ENCODE measurements at places on chromosomes 5 and 9. TPM values are rescaled to one million over a fixed set of nuclear protein-coding genes. Genes with fewer than 3 reads are reported as not detected.

DNA sequence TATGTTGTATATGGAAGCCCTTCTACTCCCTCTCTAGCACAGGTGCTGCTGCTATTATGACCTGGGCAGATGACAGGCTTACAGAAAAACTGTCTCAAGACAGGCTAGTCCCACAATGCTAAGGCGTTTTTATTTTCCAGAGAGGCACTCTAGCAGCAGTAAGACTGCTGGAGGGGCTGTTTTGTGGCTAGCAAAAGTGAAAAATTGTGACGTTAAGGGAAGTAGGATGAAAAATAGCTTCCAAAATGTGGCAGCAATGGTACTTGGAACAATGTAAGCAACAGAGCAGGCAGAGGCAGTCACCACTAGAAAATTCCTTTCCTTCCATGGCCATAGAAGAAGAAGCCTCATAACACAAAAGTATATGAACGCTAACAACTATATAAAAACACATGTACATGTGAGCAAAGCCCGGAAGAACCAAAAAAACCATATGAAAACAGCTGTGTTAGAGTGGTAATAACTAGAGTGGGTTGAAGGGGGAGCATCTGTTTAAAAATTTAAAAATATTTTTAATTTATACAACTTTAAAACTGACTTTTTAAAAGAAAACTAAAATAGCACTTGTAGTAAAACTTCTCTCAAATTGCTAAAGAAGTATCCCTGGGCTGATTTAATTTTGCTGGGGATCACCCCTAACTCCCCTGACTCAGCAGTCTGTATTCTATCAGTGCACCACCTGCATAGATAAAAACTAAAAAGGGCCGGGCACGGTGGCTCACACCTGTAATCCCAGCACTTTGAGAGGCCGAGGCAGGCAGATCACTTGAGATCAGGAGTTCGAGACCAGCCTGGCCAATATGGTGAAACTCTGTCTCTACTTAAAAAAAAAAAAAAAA, 30.6 kb downstream of the CLINT1 start:
- no peak overlapping the region for H3K27ac ChIP-seq
- no peak overlapping the region for H3K4me3 ChIP-seq
- H3K36me3 ChIP-seq: no peaks in the 10 kb centered on the region
- DNase-seq: no peak
- H3K4me1 ChIP-seq: no peaks in the 10 kb centered on the region
- no peaks in the 10 kb centered on the region for H3K27me3 ChIP-seq

GRCh38 chr9:124174433-124174832, 83.3 kb upstream of the NEK6 start:
- no peaks in the 10 kb centered on the region for H3K36me3 ChIP-seq
- H3K4me3 ChIP-seq: no peak overlapping the region
- H3K4me1 ChIP-seq: no peaks in the 10 kb centered on the region

GRCh38 chr9:76478226-76478625, 19.2 kb downstream of the GCNT1 start:
- H3K27ac ChIP-seq: no peak overlapping the region
- peaks cover 14% of the 10 kb centered on the region for H3K4me1 ChIP-seq
- DNase-seq: no peak
- H3K36me3 ChIP-seq: no peaks in the 10 kb centered on the region

GRCh38 chr5:179978792-179979191, 71.1 kb upstream of the TBC1D9B start:
- no peak overlapping the region for H3K4me3 ChIP-seq
- H3K27me3 ChIP-seq: no peaks in the 10 kb centered on the region
- H3K4me1 ChIP-seq: no peaks in the 10 kb centered on the region
- H3K27ac ChIP-seq: no peak overlapping the region
- H3K36me3 ChIP-seq: peaks cover 38% of the 10 kb centered on the region
- no peak for DNase-seq

GRCh38 chr9:113416149-113416721, 5.7 kb downstream of the C9orf43 start:
- H3K4me1 ChIP-seq: no peaks in the 10 kb centered on the region
- no peaks in the 10 kb centered on the region for H3K27me3 ChIP-seq
- H3K4me3 ChIP-seq: no peak overlapping the region
- no peak for DNase-seq
- H3K27ac ChIP-seq: no peak overlapping the region

DNA sequence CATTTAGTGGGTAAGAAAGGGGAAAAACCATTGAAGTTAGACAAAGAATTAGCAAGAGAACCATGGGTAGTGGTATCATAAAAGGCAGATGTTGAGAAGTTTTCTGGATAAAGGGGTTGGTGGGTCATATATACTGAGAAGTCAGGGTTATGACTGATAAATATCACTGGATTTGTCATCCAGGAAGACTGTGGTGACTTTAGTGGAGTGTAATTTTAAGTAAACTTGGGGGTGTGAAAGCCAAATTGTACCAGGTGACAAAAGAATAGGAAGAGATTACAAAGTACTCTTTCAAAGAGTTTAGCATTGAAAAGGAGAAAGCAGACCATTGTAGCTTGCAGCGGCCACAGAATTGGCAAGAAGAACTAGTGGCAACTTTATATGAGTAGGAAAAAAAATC, 315.2 kb upstream of the DMAC1 start:
- no peak overlapping the region for H3K27ac ChIP-seq
- peaks cover 6% of the 10 kb centered on the region for H3K4me1 ChIP-seq
- no peak overlapping the region for H3K4me3 ChIP-seq
- no peaks in the 10 kb centered on the region for H3K36me3 ChIP-seq

DNA sequence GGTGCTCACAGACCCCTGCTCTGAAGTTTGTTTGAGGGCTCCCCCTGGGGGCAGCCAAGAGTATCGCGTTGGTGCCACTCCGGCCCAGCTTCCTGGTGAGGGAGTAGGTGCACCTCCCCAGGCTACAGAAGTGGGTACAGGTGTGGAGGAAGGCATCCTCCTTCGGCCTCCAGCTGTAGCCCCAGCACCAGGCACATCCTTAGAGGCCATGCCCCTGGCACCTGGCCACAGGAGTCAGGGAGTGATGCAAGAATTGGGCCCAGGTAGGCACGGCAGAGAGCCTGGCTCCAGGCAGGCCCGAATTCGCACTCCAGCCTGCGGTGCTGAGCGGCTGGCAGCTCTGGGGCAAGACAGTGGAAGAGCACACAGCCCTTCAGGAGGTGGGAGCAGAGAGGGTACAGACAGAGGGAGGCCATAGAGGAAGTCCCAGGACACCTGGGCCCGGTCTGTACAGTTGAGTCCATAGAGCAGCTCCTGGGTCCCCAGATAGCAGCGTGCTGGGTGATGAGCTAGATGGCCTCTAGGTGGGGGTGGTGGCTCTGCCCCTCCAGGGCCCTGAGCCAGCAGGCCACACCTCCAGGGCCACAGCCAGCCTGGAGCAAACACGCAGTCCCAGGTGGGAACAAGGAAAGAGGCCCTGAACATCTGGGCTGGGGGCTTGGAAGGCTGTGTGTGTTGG, 2.4 kb downstream of the SAPCD2 start:
- no peaks in the 10 kb centered on the region for H3K36me3 ChIP-seq

- H3K27ac ChIP-seq: no peak overlapping the region
- no peaks in the 10 kb centered on the region for H3K36me3 ChIP-seq
- H3K27me3 ChIP-seq: no peaks in the 10 kb centered on the region
Measured at GRCh38 chr5:178324481-178325310, 92.1 kb upstream of the PHYKPL start.

- H3K4me1 ChIP-seq: no peaks in the 10 kb centered on the region
- no peaks in the 10 kb centered on the region for H3K36me3 ChIP-seq
- H3K4me3 ChIP-seq: no peak overlapping the region
Measured at GRCh38 chr9:30036558-30036957, 2347.9 kb upstream of the ACO1 start.

- DNase-seq: no peak
- peak overlapping the region; percentile 95 for H3K27ac ChIP-seq
- H3K27me3 ChIP-seq: no peaks in the 10 kb centered on the region
- H3K4me3 ChIP-seq: peak overlapping the region; percentile 67
Measured at GRCh38 chr5:107519900-107520354, 150.8 kb downstream of the EFNA5 start.

DNA sequence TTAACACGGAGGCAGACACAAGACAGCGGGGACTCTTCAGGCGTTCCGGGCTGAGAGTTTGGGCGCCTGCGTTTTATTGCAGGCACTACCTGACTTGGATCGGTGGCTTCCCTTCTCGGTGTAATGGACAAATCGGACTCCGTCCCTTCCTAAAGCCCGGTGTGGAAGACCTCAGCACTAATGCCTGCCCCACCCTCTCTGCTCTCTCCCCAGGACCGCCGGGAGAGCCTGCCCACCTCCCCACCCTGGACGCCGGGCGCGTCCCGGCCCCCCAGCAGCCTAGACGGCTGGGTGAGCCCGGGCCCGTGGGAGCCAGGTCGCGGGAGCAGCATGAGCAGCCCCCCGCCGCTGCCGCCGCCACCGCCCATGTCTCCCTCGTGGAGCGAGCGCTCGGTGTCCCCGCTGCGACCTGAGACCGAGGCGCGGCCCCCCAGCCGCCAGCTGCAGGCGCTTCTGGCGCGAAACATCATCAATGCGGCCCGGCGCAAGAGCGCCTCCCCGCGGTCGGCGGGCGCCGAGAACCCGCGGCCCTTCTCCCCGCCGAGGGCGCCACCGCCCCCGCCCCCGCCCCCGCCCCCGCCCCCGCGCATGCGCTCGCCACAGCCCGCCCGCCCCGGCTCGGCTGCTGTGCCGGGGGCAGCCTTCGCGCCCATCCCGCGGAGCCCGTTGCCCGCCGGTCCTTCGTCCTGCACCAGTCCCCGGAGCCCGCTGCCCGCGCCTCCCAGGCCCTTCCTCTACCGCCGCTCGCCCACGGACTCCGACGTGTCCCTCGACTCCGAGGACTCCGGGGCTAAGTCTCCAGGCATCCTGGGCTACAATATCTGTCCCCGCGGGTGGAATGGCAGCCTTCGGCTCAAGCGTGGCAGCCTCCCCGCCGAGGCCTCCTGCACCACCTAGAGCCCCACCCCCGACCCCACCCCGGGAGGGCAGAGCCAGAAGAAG, 4.6 kb upstream of the MYOZ3 start:
- no peaks in the 10 kb centered on the region for H3K36me3 ChIP-seq
- H3K4me3 ChIP-seq: peak overlapping the region; percentile 83
- peak; percentile 82 for DNase-seq

GRCh38 chr5:177132136-177133095, 1.2 kb upstream of the NSD1 start:
- H3K27me3 ChIP-seq: peaks cover 7% of the 10 kb centered on the region
- H3K27ac ChIP-seq: no peak overlapping the region
- H3K36me3 ChIP-seq: peaks cover 11% of the 10 kb centered on the region
- DNase-seq: peak; percentile 34
- H3K4me1 ChIP-seq: peaks cover 28% of the 10 kb centered on the region

GRCh38 chr5:83285661-83286398, 185.7 kb upstream of the VCAN start:
- no peaks in the 10 kb centered on the region for H3K36me3 ChIP-seq
- H3K27me3 ChIP-seq: no peaks in the 10 kb centered on the region
- no peak for DNase-seq
- no peak overlapping the region for H3K27ac ChIP-seq
- H3K4me1 ChIP-seq: peaks cover 12% of the 10 kb centered on the region
- H3K4me3 ChIP-seq: no peak overlapping the region

DNA sequence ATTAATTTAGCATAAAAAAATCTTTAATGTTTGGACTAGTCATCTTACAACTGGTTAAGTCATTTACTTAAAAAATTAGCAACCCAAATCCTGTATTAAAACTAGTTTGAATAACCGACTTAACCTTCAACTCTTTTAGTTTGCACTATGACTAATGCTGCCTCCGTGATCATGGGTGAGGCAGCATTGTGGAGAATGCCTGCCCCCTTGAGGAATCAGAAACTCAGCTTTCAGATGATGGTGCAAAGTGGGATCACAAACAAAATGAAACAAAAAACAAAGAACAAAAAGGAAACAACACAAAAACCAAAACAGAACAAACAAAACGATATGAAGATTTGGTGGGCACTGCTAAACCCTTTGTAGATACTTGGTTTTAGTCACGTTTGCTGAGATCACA, 127.0 kb upstream of the PALM2AKAP2 start:
- no peak for DNase-seq
- no peak overlapping the region for H3K4me3 ChIP-seq
- H3K27ac ChIP-seq: no peak overlapping the region
- no peaks in the 10 kb centered on the region for H3K4me1 ChIP-seq
- H3K36me3 ChIP-seq: no peaks in the 10 kb centered on the region

DNA sequence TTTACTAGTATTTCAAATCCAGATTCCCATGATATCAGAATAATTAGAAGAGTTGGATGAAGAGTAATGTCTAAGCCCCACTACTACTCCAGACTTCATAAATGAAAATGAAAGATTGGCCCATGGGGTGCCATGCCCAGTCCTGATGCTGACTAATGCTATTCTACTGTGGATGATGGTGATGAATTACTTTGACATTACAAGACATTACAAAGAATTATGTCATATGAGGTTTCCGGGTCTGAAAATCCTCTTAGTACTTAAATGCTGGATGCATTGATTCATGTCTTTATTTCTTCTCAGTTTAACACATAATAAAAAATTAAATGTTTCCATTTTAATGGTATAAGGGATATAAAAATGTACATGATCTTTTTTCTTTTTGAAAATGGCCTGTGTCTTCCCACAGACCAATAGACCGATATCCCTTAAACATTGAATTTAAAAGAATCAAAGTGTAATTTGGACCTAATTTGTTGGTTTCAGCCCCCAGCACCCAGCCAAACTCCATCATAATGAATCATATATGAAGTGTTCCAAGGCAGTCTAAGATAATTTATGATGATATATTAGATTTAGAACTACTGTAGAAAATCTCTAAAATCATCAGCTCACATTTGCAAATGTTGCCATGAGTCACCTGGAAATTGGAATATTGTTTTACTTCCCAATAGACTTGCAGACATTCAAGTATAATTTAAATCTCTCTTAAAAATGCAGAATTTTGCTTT, 223.6 kb upstream of the SGCD start:
- no peak overlapping the region for H3K4me3 ChIP-seq
- no peaks in the 10 kb centered on the region for H3K4me1 ChIP-seq
- H3K27me3 ChIP-seq: peaks cover 3% of the 10 kb centered on the region
- H3K27ac ChIP-seq: no peak overlapping the region
- no peaks in the 10 kb centered on the region for H3K36me3 ChIP-seq
- DNase-seq: no peak

GRCh38 chr5:180330810-180331646, 22.1 kb downstream of the GFPT2 start:
- H3K36me3 ChIP-seq: peaks cover 10% of the 10 kb centered on the region
- H3K27me3 ChIP-seq: no peaks in the 10 kb centered on the region
- H3K4me3 ChIP-seq: no peak overlapping the region
- no peak overlapping the region for H3K27ac ChIP-seq
- H3K4me1 ChIP-seq: peaks cover 5% of the 10 kb centered on the region

The TAF1L gene
- total RNA-seq: not detected

The ARHGEF37 gene
- 2.3 TPM for total RNA-seq

The SPATA6L gene
- total RNA-seq: 0.44 TPM

The SH2D3C gene
- 6.0 TPM for total RNA-seq

The AGXT2 gene
- total RNA-seq: not detected

The KCNN2 gene
- 2.7 TPM for total RNA-seq

The LRRC70 gene
- 0.19 TPM for total RNA-seq

The PHYHD1 gene
- 5.0 TPM for total RNA-seq

Measured in neural crest cell (in vitro differentiated cells).